Left kidney (tissue), 8 donors: ENCODE measurements at places on chromosomes 16 and 17. TPM values are rescaled to one million over a fixed set of nuclear protein-coding genes. Genes with fewer than 3 reads are reported as not detected.

DNA sequence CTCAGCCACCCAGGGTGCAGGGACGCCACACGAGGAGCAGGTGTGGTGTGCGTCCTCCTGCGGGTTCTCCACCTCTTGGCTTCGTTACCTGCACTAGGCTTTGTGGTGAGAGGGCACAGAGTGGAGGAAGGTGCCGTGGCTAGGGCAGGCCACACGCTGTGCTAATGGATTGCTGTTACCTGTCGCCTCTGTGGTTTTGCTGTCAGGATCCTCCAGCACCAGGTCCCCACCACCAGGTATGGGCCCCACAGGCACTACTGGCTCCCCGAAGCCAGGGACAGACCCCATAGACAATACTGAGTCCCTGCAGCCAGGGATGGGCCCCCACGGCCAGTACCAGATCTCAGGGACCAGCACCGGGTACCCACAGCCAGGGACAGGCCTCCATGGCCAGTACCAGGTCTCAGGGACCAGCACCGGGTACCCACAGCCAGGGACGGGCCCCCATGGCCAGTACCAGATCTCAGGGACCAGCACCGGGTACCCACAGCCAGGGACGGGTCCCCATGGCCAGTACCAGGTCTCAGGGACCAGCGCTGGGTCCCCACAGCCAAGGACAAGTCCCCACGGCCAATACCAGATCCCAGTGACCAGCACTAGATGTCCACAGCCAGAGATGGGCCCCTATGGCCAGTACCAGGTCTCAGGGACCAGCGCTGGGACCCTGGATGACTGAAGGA is 315.6 kb downstream of the SEC14L1 start:
- DNase-seq = no peak

GRCh38 chr17:38602956-38603785 is 2.6 kb downstream of the SRCIN1 start:
- no peak for DNase-seq

GRAPL gene
- 7.0 TPM for polyA plus RNA-seq

ZFP3 gene
- polyA plus RNA-seq = 19.1 TPM

GRCh38 chr17:2563061-2563460 is 30.4 kb upstream of the PAFAH1B1 start:
- no peak for DNase-seq

DNA sequence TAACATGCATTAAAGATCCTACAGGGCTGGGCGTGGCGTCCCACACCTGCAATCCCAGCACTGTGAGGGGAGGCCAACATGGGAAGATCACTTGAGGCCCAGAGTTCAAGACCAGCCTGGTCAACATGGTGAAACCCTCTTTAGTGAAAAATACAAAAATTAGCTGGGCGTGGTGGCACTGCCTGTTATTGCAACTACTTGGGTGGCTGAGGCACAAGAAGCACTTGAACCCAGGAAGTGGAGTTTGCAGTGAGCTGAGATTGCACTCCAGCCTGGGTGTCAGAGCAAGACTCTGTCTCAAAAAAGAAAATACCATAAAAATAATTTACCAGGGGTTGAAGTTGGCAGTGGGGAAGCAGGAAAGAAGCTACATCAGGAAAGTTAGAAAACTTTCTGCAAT is 12.9 kb downstream of the TXNDC11 start:
- no peak for DNase-seq

LLGL2 gene
- 67.5 TPM for polyA plus RNA-seq

DNA sequence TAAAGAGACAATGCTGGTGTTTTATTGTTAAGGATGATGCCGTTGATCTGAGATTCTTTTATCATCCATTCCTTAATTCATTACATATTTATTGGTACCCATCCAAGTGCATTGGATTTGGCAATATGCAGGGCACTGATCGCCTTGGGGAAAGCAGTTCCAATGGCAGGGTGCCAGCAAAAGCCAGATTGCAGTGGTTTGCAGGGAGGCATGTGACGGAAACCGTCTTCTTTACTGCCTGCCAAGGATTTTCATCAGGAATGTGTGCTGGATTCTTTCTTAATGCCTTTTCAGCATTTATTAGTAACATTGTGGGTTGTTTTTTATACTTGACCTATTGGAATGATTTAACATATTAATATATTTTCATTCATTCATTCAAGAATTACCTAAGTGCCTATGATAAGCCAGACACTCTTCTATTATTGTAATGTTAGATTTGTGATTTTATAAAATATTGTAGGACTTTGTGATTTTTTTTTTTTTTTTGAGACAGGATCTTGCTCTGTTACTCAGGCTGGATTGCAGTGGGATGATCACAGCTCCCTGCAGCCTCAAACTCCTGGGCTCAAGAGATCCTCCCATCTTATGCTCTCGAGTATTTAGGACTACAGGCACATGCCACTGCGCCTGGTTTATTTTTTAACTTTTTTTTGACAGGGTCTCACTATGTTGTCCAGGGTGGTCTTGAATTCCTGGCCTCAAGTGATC is 93.4 kb upstream of the TNRC6A start:
- DNase-seq = peak; percentile 28

GRCh38 chr17:27609611-27610303 is 21.2 kb upstream of the LGALS9 start:
- DNase-seq = peak; percentile 48

HASPIN gene
- polyA plus RNA-seq = 4.4 TPM

DNA sequence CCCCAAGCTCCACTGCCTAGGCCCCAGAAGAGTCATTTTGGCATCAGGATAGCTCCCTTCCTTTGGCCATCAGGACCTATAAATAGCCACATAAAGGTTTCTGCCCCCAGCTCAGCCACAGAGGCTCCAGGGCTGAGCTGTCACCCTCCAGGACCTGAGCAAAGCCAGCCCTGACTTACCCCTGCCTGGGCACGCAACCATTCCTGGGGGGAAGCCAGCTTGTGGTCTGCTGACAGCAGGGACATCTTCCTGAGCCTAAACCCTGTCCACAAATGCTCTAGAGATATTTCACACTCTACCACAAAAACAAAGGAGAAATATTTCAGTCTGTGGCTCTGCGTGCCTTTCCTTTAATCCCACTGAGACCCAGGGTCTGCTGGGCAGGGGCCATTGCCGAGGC is 123.7 kb upstream of the CCL2 start:
- no peak for DNase-seq

TVP23A gene
- polyA plus RNA-seq = 4.5 TPM

GRCh38 chr16:87207509-87207908 is 109.7 kb downstream of the C16orf95 start:
- DNase-seq = no peak

DNA sequence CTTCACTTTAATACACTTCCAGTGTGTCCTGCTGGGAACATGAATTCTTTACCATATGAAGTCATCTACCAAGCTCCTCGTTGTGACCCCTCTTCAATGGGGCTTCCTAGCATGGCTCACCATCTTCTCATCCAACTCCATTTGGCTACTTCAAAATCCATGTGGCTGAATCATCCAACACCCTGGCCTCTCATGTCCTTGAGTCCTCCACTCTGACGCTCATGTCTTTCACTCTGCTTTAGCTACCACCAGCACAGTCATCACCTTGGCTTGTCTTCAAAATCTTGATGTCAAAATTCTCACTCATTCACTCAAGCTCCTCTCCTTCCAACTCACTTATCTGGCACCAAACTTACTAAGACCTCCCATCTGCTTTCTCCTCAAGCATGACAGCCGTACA is 35.8 kb downstream of the AMFR start:
- DNase-seq = no peak

C17orf50 gene
- polyA plus RNA-seq = not detected

DNA sequence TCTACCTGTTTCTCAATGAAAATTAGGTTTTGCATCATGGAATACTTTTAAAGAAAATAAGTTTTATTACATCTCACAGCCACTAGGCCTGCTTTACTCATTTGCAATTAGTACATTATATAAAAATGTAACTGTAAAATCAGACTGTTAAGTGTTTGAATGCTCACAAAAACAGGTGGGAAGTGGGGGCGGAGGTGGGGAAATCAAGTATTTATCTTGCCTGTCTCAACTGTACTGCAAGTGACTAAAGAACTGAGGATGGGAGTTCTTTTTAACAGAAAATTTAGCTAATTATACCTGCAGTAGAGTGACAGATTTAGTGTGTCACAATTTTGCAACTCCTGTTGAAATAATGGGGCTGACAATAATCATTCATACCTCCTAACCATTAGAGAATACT is 34.1 kb downstream of the ITFG1 start:
- no peak for DNase-seq
